Stimulated activated CD8-positive, alpha-beta memory T cell treated with anti-CD3 and anti-CD28 coated beads, Interleukin-12 subunit alpha, Interleukin-12 subunit beta, amount 100 ng/mL, for 1 hour (primary cell): ENCODE measurements at places on chromosomes 4 and X.

- DNase-seq = no peak
Measured at GRCh38 chr4:99572527-99573240, 1.9 kb upstream of the MTTP start.

DNA sequence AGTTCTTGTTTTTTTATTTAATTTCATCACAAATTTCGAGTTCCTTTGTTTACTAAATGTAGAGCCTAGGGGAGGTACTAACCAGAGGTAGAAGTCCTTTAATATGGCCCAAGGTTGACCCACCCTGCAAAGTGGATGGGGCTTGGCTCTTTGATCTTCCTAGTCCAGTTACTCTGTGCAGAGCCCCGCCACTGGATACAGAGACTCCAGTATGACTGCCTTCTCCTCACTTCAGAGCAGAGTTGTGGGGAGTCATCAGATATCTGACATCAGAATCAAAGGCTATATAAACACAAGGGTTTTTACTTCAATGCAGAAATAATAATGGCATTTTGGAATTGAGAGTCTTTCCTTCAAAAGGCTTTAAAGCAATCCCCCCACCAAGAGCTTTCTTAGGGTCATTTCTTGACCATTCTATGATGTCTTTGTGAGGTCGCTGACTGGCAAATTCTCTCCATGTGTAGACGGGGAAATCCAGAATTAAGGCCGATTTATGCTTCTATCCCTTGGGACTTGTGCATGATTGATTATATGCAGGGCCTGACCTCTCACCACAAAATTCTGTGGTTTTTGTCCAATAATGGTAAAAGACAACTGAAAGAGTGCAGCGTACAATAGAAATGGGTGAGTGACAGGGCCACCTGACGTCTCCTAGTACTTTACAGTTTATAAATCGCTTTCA is 88.3 kb upstream of the CITED1 start:
- DNase-seq = no peak

GRCh38 chrX:55450259-55450658 is 1.7 kb upstream of the MAGEH1 start:
- DNase-seq = no peak

DNA sequence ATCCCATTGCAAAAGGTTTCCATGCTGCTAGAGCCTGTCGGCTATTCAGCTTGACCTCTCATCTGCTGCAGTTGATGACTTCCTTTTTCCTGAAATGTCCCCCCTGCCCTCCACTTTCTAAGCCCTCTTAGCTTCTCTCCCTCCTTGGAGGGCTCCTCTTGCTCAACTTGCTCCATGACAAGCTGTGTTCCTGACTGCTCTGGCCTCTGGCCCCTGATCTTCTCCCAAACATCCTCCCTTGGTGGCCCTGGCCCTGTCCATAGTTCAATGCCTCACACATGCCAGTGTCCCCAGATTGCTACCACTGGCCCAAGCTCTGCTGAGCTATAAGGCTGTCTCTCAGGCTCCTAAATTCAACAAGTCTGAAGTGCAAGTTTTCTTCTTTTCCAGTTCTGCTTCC is 29.6 kb downstream of the RASL11B start:
- no peak for DNase-seq

GRCh38 chr4:86522349-86522748 is 71.8 kb upstream of the PTPN13 start:
- no peak for DNase-seq

DNA sequence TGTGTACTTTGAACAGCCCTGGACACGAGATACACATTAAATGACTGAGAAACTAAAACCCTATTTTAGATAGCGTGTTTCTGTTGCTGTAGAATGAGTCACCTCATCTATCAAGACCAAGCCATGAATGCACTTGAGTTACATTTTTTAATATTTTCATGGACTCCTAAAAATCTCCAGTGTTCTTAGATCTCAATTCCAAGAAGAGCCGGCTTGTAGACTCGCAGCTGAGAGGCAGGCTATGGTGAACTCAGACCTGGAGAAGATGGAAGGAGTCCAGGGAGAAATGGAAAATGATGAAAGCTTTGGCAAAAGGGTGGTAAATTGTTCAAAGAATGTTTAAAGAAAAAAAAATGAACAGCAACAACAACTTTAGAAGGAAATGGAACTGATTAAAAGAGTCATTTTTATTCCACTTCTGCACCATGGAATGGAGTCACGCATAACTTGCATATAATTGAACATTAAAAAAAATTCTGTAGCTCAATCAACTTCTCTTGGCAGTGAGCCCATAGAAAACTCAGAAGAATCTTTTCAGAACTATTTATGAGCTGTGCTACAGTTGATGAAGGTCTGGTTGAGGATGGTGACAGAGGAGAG is 129.8 kb downstream of the MXRA5 start:
- DNase-seq = no peak

- DNase-seq = no peak
Measured at GRCh38 chr4:63528256-63528991, 880.8 kb downstream of the TECRL start.

DNA sequence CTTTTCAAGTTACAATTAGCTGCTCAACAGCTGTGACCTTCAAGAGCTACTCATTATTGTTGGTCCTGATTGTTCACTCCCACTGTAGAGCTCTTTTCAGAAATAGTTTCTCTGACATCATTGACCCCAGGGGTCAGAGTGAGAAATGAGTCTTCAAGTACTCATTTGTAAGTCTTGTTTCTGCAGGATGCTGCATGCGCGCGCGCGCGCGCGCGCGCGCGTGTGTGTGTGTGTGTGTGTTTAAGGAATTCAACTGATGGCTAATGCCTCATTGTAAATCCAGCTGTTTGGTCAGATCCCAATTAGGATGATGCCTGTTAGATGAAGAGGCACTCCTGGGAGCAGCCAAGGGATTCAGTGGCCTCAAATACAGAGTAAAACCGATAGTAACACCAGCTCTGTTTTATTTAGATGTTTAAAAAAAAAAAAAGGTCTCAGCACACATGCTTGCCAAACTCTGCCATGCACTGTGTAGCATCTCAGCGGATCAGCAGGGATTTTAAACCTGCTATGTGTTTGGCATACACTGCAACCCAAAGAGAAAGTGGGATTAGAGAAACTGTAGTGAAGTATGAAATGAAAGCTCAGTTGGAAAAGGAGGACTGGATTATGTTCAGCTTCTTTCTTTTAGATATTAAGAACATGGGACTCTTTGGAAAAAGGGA is 332.3 kb downstream of the ADGRL3 start:
- DNase-seq = no peak

DNA sequence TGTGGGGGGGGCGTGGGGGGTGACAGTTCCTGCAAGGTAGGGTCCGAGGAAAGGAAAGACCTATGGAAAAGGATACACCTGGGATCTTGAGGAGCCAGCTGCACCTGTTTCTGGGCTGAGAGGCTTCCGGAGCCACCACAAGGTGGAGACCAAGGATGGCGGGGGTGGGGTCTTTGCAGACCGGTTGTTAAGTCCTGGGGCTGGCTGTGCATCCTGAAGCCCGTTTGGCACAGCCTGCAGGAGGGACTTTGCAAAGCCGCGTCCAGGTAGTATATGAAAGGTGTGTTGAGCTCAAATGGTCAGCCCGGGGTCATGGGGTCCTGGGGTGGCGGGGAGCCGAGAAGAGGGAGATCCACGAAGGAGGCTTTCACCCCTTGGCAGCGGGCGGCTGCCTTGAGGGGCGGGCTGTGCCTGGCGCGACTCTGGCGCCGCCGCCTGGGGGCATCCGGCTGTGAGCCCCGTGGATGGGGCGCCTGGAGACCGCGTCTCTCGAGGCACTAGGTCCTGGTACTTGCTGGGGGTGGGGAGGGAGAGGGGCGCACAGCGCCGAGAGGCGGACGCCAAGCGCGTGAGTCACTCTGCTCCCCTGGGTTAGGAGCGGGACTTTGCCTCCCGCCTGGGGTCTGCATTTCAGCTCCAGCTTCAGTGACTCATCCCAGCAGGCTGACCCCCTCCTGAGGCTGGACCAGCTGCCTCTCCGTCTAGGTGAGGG is 58.2 kb upstream of the DYNLT3 start:
- DNase-seq = no peak

DNA sequence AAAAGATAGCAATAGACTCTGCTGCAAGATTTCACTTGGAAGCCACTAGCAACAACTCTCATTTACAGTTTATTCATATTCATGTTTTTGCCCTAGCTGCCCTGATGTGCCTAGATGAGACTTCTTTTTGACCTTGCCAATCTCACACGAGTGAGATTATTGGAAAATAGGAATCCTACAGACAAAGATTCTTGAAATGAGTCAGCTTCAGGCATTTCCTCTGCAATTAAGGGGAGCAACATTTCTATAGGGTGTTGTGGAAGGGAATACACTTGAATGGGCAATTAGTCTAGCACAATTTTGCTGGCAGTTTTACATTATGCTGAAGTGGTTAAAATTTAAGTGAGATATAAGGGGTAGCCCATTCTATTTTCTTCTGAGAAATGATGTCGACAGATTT is 217.0 kb upstream of the FAT4 start:
- DNase-seq = no peak

DNA sequence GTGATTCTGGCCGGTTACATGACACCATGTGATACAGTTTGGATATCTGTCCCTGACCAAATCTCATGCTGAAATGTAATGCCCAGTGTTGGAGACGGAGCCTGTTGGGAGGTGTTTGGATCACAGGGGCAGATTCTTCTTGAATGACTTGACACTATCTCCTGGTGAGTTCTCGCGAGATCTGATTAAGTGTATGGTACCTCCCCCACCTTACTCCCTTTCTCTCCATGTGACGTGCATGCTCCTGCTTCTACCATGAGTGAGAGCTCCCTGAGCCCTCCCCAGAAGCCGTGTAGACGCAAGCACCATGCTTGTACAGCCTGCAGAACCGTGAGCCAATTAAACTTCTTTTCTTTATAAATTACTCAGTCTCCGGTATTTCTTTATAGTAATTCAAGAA is 23.6 kb downstream of the CPE start:
- DNase-seq = no peak

DNA sequence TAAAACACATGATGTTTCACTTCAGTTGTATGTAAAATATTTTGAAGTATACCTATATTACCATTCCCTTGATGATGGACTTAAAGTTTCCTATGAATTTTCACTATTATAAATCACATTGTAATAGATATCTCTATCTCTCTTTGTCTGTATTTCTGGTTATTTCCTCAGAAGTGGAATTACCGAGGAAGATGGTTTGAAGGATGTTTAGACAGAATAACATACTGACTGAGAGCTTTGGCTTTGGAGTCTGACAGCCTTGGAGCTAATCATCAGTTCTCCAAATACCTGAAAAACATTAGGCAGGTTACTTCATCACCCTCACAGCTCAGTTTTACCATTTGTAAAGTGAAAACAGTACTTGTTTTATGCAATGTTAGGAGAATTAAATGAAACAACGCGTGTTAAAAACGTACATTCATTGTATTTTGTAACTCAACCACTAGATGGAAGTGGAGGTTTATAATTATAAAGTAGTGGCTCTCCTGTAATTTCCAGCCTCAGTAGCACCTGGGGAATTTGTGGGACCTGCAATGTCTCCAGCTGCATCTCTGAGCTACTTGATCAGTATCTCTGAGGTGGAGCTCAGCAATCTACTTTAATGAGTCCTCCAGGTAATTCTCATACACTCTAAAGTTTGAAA is 14.3 kb downstream of the JCHAIN start:
- no peak for DNase-seq

- no peak for DNase-seq
Measured at GRCh38 chrX:70527053-70527452, 82.4 kb downstream of the DLG3 start.

GRCh38 chrX:131366407-131366806 is 77.3 kb upstream of the IGSF1 start:
- no peak for DNase-seq

DNA sequence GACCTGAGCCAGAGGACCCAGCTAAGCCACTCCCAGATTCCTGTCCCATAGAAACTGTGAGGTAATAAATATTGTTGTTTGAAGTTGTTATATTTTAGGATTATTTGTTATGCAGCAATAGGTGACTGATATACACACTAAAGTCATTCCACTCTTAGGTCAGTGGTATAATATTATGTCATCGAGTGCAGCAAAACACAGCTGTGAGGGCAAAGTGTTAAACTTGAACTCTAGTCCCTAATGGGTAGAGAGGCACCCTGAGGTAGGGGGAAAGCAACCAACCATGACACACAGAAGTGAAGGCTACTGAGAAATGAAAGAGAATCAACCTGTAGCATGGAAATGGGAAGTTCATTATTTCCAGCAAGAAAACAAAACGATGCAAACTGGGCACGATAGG is 66.6 kb downstream of the ATXN3L start:
- no peak for DNase-seq

DNA sequence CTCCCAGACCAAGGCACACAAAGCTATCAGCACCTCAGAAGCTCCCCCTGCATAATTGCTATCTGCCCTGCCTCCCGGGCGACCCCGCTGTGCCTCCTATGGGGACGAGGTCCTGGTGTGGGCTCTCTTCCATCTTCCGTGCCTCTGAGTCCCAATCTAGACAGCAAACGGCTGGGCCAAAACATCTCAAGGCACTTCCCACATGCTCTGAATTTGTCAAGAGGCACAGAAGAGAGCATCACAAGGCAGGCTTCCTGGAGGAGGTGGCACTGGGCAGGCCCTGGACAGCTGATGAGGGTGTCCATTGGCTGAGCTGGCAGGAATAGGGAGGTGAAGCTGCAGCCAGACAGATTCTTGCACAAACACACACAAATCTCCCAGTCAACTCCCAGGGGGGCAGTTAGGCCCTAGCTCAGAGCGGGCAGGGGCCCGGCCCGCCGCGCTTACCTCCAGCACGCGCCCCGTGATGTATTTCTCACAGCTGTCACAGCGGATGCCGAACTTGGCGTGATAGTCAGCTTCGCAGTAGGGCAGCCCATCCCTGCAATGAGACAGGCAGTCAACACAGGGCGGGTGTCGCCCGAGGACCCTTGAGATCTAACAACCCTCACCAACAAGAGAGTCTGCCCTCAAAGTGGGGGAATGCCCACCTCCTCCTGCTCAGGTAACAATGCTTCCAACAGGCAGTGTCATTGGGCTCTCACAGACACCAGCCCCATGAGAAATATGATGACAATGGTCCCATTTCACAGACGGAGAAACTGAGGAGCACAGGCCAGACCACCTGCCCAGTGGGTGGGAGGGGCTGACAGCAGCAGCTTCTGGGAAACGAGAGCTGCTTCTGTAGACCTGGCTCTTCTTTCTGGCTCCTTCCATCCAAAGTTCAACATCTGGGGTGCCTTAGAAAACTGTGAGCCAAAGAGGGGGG is 81.2 kb downstream of the ABLIM2 start:
- DNase-seq = no peak

- DNase-seq = no peak
Measured at GRCh38 chr4:189128341-189128740, 812.3 kb upstream of the FRG1 start.

GRCh38 chrX:35006361-35006760 is 63.8 kb downstream of the FAM47B start:
- no peak for DNase-seq
